Smooth muscle cell of the pulmonary artery (primary cell): ENCODE measurements at places on chromosomes 16 and 17. TPM values are rescaled to one million over a fixed set of nuclear protein-coding genes. Genes with fewer than 3 reads are reported as not detected.

The SDK2 gene
- 0.10 and 0.13 TPM in 2 replicates for total RNA-seq

The TBX2 gene
- total RNA-seq: 20.4 and 63.1 TPM in 2 replicates

The ACSM2A gene
- not detected in 2 replicates for total RNA-seq

The KRT33B gene
- not detected in 2 replicates for total RNA-seq

The CA4 gene
- total RNA-seq: not detected in 2 replicates

The DLX3 gene
- 0.07 TPM in 1 of 2 replicates, not detected in the other for total RNA-seq
